ENCODE measurements at places on chromosomes 5 and 9.

- DNase-seq = peak; percentile 19
Measured at GRCh38 chr9:137045294-137046087, 486 bp downstream of the NPDC1 start.

- no peak for DNase-seq
Measured at GRCh38 chr5:32587067-32587551, 1.8 kb downstream of the SUB1 start.

- peak; percentile 57 for DNase-seq
Measured at GRCh38 chr5:159104051-159104651, 4.4 kb upstream of the EBF1 start.

GRCh38 chr9:134007571-134007970 lies 15.4 kb upstream of the VAV2 start:
- no peak for DNase-seq

DNA sequence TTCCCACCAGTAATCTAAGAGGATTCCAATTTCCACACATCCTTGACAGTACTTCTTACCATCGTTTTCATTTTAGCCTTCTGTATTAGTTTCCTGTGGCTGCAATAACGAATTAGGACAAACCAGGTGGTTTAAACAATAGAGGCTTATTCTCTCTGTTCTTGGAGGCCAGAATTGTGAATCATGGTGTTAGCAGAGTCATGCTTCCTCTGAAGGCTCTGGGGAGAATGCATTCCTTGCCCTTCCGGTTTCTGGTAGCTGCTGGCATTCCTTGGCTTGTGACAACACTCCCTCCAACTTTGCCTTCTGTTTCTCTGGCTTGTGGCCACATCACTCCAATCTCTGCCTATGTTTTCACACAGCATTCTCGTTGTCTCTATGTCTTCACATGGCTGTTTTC lies 23.5 kb downstream of the RIGI start:
- peak; percentile 38 for DNase-seq

GRCh38 chr5:175840050-175840841 lies 31.1 kb upstream of the CPLX2 start:
- DNase-seq = no peak

- no peak for DNase-seq
Measured at GRCh38 chr9:136090768-136091581, 4.1 kb downstream of the NACC2 start.

- DNase-seq = no peak
Measured at GRCh38 chr5:166163996-166164610, 2127.3 kb upstream of the WWC1 start.

DNA sequence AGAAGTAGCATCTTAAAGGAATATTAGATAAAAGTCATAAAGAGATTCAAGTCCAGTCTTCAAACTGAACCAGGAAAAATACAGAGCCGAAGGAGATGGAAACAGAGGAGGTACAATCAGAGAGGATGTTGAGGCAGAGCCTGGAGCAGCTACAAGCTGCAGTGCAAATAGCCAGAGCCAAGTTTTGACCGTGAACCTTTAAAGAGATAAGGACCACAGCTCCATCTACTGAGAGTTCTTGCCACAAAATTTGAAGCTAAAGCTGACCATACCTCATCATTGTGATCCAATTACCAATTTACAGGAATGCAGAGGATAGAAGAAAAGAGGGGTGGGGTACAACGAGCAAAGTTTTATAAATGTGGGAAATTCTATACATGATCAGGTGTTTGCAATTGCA lies 10.4 kb upstream of the DEPDC1B start:
- no peak for DNase-seq

- DNase-seq = no peak
Measured at GRCh38 chr5:99000876-99001275, 72.1 kb upstream of the CHD1 start.

GRCh38 chr5:133249593-133249992 lies 197.8 kb downstream of the HSPA4 start:
- DNase-seq = no peak

DNA sequence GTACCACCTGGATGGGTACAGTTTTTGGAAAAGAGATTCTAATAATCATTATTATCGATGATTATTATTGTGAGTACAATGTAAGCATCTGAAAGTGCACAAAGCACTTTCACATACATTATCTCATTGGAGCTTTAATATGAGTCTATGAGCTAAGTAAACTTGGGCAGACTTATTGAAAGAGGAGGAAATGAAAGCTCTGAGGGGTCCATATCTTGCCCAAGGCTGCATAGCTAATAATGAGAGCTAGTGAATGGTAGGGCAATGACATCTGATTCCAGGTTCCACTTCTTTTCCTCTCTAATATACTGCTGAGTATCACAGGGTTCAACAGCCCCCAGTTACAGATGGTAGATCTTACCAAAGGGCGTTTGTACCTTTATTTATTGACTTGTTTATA lies 26.1 kb downstream of the TIMD4 start:
- DNase-seq = no peak

Measured in fibroblast of upper back skin (primary cell).